Stimulated activated CD4-positive, alpha-beta T cell treated with anti-CD3 and anti-CD28 coated beads, Interleukin-4, amount 100 ng/mL, for 4 hours (primary cell): ENCODE measurements at places on chromosomes 11 and 22.

- no peak for DNase-seq
Observed at GRCh38 chr11:16793511-16793910, 55.1 kb downstream of the C11orf58 start.

GRCh38 chr11:111128076-111128870 lies 117.3 kb upstream of the POU2AF2 start:
- no peak for DNase-seq

DNA sequence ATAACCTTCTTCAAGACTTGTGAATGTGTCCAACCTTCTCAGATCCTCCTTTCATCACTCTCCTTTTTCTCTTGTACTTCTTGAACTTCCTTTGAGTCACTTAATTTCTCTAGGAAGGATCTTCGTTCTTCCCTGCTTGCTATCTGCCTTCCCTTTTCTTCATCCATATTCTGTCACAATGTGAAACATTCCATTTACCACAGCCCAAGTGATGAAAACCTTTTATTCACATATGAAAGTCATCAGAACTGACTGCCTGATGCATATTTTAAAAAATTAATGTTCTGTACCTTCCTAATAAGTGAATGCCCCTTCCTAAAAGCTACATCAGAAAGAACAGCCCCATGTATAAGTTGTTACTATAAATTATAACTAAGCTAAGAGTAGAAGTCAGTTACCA lies 520.4 kb upstream of the LUZP2 start:
- no peak for DNase-seq

GRCh38 chr11:75425422-75425821 lies 7.6 kb downstream of the KLHL35 start:
- no peak for DNase-seq

- no peak for DNase-seq
Observed at GRCh38 chr11:68411501-68411991, 49.0 kb upstream of the PPP6R3 start.
